Activated gamma-delta T cell treated with Interleukin-2 at 50 U/mL for 16 hours (primary cell): ENCODE measurements at places on chromosomes 11 and 22.
A peak's percentile ranks its signal among the peaks of the same experiment; 100 is the strongest.

DNA sequence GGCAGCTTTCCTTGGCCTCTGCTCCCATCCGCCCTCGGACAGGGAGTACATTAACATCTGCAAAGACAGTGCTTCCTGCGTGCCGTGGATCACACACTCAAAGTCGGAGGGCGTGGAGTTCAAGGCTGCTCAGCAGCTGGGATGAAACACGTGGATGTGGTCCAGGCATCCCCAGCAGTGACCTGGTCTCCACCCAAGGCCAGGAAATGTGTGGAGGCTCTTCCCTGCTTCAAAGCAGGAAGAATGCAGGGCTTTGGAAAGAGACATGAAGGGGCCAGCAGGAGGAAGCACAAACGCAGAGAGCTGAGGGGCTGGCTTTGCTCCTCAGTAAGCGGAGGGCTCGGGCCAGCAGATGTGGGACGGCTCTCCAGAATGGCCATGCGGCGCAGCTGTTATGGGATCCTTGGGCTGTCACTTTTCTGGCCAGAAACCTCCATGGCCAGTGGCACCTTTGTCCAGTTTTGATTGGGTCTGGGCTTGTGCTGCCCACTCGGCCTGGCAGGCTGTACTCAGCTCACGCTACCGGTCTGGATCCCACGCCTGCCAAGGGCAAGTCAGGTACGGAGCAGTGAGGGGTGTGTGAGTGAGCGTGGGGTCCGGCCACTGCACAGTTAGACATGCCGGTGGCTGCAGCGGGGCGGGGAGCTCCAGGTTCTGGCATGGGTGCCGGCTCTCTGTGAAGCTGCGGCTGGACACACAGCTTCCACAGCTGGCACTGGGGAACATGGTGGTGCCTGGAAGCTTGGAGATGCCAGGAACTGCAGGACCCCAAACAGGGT lies 438.0 kb downstream of the TBC1D22A start:
- no peak for DNase-seq

- DNase-seq, result no peak
Observed at GRCh38 chr11:35967042-35967441, 23.2 kb downstream of the LDLRAD3 start.

- DNase-seq, result no peak
Observed at GRCh38 chr11:105074166-105074530, 29.0 kb upstream of the CARD16 start.

DNA sequence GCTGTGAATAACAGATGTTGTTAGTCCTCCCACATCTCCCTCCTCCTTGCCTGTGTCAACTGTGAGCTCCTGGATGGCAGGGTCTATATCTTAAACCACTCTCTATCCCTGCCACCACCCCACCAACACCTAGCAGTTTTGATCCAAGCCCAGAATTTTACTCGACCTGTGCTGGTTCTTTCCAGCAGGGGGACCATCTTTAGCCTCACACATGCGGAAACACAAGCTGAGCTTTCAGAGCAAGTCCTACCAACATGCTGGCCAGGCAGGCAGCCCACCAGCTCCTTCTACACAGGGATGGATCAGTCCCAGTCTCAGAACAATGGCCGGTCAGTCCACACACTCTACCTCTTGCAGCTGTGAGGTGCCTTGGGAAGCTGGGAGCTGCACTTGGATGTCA lies 231.5 kb downstream of the NXPE2 start:
- DNase-seq, result no peak

- DNase-seq, result no peak
Observed at GRCh38 chr22:26753125-26753862, 95.9 kb downstream of the MIAT start.

- DNase-seq, result no peak
Observed at GRCh38 chr11:34866375-34866774, 49.8 kb downstream of the APIP start.

- no peak for DNase-seq
Observed at GRCh38 chr11:102981324-102981910, 25.9 kb upstream of the MMP13 start.

GRCh38 chr22:44603767-44604166 lies 98.2 kb upstream of the PRR5 start:
- no peak for DNase-seq

- no peak for DNase-seq
Observed at GRCh38 chr11:132846075-132846474, 686.2 kb downstream of the OPCML start.

DNA sequence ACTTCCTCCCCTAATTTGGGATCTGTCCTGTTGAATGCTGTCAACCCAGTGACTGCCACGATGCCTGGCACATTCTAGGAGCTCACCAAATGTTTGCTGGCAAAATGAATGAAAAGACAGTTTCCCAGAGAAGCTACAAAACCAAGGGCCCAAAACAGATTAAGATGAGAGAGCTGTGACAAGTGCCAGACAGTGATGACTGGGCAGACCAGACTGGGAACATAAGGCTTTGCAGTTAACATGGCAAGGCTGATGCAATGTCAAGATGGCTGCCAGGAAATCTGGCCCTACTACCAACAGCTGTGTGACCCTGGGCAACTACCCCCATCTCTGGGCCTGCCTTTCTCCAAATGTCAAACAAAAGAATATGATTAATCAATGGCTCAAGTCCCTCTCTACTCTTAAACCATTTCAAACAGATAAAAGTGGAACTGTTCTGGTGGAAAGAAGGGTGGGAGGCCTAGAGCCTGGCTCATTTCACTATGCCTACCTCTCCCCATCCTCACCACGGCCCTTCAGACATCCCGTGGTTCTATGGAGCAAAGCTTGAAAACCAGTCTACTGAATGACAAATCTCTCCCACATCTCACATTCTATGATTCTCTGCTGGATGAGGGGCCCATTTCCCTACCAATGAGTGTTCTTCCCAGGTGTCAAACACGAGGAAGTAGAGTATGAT lies 12.8 kb downstream of the AP1B1 start:
- DNase-seq, result no peak

DNA sequence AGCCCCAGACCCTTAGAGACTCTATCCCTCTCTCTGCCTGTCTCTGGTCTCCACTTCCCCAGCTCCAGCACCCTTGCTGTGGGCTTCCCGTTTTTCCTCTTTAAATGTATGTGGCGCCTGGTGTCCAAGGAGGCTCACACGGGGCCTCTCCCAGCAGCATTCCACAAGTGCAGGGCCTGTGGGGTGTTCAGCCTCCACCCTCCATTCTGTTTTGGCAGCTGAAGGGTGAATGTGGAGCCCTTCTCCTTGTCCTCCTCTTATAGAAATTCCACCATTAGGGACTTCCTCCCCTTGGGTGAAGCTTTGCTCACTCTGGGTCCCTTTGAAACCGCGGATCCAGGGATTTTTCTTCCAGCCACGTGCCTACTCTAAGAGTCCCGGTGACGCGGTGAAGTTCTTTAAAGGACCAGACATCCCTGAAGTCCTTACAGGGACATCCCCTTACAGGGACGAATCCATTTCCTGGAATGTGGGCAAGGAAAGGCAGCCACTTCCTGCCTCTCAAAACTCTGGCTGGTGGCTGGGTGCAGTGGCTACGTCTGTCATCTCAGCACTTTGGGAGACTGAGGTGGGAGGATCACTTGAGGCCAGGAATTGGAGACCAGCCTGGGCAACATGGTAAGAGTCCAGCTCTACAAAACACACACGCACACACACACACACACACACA lies 1.6 kb upstream of the TSPAN18 start:
- DNase-seq, result no peak

DNA sequence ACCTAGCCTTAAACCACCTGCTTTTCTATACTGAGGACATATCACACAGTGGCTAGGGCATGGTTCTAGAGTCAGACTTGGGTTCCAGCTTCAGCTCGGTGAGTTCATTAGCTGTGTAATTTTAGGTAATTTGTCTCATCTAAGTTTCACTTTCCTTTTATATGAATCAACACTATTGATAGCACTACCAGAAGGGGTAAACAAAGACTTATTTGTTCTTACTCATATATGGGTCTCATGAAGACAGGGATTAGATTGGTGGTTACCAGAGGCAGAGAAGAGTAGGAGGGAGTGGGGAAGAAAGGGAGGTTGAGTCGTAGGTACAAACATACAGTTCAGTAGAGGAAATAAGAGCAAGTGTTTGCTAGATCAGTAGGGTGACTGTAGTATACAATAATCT lies 924.7 kb downstream of the OPCML start:
- DNase-seq, result no peak

DNA sequence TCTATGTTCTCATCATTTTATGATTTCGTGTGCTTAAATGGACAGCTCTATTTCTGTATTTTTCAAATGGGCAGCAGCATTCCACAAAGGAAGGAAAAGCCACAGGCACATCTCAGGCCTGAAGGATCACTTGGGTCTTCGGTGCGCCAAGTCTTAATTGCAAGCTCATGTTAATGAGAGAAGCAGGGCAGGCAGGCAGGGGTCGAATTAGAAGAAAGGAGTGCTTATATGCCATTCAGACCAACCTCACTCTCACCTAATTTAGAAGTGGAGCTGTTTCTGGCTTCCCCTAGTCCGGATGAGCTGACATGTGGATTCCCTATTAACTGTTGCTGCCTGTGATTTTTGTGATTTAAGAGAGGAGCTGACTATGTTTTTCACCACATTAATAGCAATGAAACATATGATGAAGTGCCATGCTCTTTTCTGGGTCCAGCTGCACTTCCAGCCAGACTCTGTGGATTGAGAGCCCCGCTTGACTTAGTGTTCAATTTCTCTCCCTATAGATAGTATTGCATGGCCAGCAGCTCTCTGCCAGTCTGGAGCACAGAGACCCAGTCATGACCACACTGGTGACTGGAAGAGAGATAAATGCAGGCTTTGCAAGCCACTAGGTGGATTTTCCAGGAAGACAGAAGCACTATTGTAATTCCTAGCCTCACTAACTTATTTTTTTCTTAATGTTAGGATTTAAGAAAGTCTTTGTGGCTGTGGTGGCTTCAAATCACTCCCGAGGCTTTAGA lies 373.9 kb upstream of the FAT3 start:
- DNase-seq, result no peak

GRCh38 chr11:1333860-1334259 lies 24.4 kb upstream of the TOLLIP start:
- DNase-seq, result no peak

DNA sequence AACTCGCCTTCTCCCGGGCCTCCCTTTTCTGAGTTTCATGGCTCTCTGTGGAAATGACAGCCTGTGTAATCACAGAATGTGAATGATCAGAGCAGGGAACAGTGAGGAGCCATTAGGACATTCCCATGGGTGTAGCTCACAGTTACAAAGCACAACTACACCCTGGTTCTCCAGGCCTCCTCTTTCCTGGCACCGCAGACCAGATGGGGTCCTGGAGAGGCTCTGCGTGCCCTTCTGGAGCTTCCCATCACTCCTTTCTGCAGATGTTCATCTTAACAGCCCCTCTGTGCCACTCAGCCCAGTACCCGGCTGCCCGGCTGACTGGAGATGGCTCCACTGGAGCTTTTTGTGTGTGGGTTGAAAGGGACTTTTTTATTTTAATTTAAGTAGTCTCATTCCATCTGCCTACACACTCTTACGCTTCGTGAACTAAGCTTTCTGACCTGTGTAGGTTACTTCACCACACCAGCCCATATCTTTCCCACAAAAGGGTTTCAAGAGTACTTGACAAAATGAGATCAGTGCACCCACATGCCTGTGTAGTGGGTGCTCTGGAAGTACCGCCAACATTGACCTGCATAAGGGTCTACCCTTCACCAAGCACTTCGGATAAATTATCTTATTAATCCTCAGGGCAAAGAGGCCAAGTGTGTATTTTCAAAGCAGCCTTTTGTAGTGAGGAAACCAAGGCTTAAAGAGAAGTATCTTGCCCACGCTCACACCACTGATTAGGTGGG lies 29.8 kb downstream of the SREBF2 start:
- DNase-seq, result no peak

GRCh38 chr11:101477926-101478325 lies 105.9 kb downstream of the TRPC6 start:
- no peak for DNase-seq

- no peak for DNase-seq
Observed at GRCh38 chr22:47623763-47624148, 861.3 kb downstream of the TBC1D22A start.

GRCh38 chr11:118789501-118790356 lies 1.2 kb downstream of the DDX6 start:
- DNase-seq, result no peak

- no peak for DNase-seq
Observed at GRCh38 chr11:35146711-35147110, 7.7 kb downstream of the CD44 start.

- DNase-seq, result no peak
Observed at GRCh38 chr11:31607914-31608313, 98.3 kb downstream of the ELP4 start.

DNA sequence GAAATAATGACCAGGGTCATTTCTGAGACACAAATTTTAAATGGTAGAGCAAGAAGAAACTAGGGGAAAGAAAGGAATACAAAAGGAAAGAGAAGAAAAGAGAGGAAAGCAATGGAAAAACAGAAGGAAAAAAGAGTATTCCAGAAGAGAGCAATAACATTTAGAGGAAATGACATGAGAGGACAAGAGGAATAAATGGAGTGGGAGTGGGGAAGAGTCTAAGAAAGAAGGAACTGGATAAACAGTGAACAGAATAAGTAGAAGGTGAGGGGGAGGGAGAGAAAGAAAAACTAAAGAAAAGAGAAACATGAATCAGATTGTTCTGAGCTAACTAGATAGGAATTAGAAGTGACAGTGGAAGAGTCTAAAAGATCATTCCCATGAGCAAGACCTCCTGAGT lies 28.4 kb downstream of the PRDM10 start:
- DNase-seq, result no peak

DNA sequence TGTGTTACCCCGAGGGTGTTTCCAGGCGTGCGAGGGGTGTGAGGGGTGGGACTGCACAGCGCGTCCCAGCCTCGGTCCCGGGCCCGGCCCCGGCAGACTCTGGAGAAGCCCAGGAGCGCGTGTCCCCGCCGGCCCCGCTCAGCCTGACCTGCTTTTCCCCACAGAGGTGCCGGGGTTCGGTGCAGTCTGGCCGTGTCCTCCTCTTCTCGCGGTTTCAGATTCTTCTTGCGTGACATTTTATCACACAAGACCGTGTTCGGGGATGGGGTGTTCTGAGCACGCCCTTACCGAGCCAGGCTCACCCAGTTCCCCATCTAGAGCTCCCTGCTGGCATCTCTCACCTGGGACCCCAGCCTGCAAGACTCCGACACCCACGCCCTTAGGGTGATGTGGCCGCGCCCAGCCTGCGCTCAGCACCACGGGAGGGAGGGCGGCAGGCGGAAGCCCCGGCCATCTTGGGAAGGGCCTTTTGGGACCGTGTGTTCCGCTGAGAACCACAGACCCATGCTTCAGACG lies 775.6 kb downstream of the BRD1 start:
- peak; percentile 57 for DNase-seq
